ENCODE measurements at places on chromosomes 3 and 15. TPM values are rescaled to one million over a fixed set of nuclear protein-coding genes. Genes with fewer than 3 reads are reported as not detected.

- DNase-seq, result no peak
Observed at GRCh38 chr3:191383124-191383523, 52.8 kb upstream of the UTS2B start.

- no peak for DNase-seq
Observed at GRCh38 chr15:26722621-26723160, 50.2 kb downstream of the GABRB3 start.

DNA sequence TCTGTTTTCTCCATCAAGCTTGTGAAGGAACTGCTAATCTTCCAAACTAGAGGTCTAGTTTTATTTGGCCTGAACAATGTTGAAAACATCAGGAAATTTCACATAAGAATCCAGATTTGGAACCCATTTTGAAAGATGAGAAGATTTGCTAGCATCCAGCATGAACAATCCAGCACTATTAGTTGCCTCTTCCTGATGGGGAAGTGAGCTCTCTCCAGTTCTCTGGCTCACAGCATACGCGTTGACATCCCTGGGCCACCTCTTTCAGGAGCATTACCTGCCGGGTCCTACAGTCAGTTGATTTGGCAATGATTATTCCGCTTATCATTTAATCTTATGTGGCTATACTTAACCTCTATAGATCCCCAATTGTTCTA is 10.9 kb downstream of the GPR87 start:
- DNase-seq, result peak; percentile 37

DNA sequence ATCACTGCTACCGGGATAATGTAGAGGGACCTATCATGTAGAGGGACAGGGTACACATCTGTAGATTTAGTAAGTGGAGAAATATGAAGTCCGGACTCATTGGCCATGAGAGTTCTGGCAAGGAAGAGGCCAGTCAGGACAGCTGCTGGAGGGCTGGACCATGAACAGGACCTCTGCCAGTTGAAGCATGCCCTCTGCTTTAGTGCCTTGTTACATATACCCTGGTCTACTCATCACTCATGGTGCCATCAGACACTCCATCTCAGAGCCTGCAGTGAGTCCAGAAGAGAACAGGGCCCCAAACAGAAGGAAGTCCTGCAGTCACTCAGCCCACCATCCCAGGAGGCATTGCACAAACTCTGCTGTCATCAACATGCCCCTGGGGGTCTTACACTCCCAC is 54.7 kb upstream of the CA12 start:
- no peak for DNase-seq

GRCh38 chr15:87213626-87214025 is 1042.9 kb downstream of the NTRK3 start:
- DNase-seq, result no peak

- no peak for DNase-seq
Observed at GRCh38 chr3:16978234-16978920, 93.6 kb downstream of the PLCL2 start.

DNA sequence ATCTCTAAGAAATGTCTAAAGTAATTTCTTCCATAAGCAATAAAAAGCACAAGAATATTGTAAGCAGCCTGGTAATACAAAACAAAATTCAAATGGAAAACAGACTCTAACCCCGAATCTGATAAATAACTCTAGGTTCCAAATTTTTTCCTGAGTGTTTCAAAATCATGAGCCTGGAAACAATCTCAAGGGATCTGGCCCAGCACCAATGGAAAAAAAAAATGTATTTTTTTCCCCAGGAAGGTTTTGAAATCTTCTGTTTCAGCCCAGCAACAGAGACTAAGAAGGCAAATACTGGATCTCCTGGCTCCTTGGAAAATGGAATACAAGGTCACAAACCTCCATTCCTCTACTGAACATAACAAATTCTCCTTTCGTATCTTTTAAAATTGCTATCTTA is 13.0 kb downstream of the TBC1D2B start:
- DNase-seq, result no peak

DNA sequence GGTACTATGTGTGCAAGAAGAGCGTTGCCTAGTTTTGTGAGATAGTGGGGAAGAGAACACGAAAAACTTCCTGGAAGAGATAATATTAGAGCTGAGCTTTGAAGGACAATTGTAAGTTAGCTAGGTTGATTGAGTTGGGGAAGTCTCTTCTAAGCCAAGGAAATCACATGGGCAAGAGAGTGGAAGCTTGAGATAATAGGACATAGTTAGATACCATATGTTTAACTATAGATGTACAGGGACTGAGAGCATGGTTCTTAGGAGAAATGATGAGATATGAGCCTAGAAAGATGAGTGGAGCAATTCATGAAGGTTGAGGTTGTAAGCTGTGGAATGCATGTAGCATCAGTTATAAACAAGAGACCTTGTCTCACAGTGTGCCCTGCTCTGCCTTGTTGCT is 30.1 kb upstream of the AQP9 start:
- no peak for DNase-seq

- no peak for DNase-seq
Observed at GRCh38 chr3:62874711-62875557, at the start of gene CADPS. TSS of gene CADPS (minus strand) at chr3:62875416. CDS start at chr3:62875029, 387 bp downstream.

DNA sequence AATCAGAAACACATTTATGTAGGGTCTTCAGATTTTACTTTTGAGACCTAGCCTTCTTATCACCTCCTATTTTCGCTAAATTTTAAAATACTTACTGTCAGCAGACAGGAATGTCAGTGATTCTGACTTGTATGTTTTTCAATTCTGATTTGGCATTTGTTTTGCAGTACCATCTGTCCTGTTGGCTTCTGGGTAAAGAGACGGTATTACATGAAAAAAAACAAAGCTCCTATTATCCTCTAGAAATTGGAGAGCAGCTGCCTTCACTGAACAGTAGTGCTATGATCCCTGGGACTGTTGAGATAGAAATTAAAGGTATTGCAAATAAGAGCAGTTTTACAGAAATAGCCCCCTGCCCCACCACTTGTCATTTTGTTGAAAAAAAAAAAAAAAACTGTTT is 8.4 kb downstream of the ARMC8 start:
- no peak for DNase-seq

- no peak for DNase-seq
Observed at GRCh38 chr3:9681011-9681722, 22.5 kb upstream of the CPNE9 start.

GRCh38 chr15:95930659-95931375 is 399.7 kb upstream of the NR2F2 start:
- DNase-seq, result no peak

- no peak for DNase-seq
Observed at GRCh38 chr3:157487339-157487738, 15.9 kb downstream of the VEPH1 start.

DNA sequence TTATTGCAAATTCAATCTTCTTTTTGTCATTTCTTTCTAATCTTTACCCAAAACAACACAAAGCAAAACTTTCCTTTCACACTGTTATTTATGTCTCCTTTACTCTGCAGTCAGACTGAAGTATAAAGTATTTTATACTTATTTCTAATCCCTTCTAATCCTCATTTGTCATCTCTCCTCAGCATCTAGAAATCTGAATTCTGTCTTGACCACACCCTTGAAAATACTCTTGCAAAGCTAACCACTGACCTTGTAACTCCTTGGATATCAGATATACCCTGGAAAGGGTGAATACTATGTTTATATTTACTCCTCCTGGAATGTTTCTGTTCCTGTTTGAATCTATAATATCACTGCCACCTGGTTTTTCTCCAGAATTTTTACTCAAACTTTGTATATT is 481.1 kb downstream of the ZNF385D start:
- DNase-seq, result no peak

GRCh38 chr3:89682556-89682955 is 575.1 kb downstream of the EPHA3 start:
- DNase-seq, result no peak

- DNase-seq, result no peak
Observed at GRCh38 chr3:33768578-33769330, 29.7 kb upstream of the PDCD6IP start.

The GAP43 gene
- not detected for total RNA-seq

The NAALADL2 gene
- total RNA-seq, result 10.6 TPM

The FOXL2 gene
- not detected for total RNA-seq

The NUP210 gene
- 72.7 TPM for total RNA-seq

The SCN11A gene
- not detected for total RNA-seq

The COL6A5 gene
- total RNA-seq, result not detected

Measured in PC-9 (cell line).